Right lung (tissue), 10 donors: ENCODE measurements at places on chromosomes 1 and 21. TPM values are rescaled to one million over a fixed set of nuclear protein-coding genes. Genes with fewer than 3 reads are reported as not detected.
A peak's percentile ranks its signal among the peaks of the same experiment; 100 is the strongest.

DNA sequence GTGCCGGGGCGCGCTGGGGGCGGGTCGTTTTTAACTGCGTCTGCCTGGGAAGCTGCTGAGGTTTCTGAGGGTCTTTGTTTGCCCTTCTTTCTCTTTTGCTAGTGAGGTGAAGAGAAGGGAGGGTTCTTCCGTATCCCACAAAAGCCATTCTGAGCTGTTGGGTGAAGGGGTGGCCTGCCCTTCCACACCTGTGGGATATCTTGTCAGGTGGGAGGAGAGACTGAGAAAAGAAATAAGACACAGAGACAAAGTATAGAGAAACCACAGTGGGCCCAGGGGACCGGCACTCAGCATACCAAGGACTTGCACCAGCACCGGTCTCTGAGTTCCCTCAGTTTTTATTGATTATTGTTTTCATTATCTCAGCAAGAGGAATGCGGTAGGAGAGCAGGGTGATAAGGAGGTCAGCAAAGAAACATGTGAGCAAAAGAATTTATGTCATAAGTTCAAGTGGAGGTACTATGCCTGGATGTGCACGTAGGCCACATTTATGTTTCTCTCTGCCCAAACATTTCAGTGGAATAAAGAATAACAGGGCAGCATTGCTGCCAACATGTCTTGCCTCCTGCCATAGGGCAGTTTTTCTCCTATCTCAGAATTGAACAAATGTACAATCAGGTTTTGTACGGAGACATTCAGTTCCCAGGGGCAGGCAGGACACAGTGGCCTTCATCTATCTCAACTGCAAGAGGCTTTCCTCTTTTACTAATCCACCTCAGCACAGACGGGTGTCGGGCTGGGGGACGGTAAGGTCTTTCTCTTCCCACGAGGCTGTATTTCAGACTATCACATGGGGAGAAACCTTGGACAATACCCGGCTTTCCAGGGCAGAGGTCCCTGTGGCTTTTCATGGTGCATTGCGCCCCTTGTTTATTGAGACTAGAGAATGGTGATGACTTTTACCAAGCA lies 972 bp downstream of the PGBD2 start:
- no peak for DNase-seq

GRCh38 chr1:22414244-22414751 lies 37.4 kb upstream of the ZBTB40 start:
- peak; percentile 56 for DNase-seq

GRCh38 chr1:158952416-158952815 lies 21.1 kb downstream of the PYHIN1 start:
- DNase-seq, result no peak

DNA sequence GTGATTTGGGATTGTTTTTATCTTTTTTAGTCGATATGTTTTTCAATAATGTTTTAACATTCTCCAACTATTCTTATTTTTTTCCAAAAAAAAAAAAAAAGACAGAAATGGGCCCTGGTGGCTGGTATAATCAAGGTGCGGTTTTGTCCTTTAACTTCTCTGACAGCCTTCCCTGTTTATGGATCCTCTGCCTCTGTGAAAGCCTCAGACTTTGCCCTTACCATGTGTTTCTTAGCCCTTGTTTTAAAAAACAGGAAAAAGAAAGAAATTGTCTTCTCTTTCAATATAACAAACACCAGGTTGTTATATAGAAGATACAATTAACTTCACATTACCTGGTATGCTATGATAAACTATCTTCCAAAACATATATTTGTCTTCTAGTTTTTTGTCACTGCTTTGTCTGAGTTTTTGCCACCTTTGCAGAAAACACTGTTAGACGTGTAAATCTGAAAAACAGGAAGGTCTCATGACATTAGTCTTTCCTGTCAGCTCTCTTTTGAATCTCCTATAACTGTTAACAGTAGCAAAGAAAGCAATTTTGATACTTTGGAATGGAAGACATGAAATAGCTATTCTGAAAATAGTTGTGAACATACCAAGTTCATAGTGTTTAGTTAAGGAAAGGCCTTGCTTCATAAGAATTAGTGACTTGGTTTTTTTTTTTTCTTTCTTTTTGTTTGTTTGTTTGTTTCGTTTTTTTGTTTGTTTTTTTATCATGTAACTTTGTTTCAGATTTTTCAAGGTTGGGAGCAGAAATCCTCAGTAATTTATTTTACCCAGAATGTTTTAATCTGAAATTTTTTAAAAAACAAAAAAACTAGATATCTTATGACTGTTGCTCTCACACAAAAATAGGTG lies 31.7 kb upstream of the CACYBP start:
- DNase-seq, result no peak

- DNase-seq, result no peak
These were observed 71.8 kb downstream of the PRDM2 start for GRCh38 chr1:13771745-13772144.

DNA sequence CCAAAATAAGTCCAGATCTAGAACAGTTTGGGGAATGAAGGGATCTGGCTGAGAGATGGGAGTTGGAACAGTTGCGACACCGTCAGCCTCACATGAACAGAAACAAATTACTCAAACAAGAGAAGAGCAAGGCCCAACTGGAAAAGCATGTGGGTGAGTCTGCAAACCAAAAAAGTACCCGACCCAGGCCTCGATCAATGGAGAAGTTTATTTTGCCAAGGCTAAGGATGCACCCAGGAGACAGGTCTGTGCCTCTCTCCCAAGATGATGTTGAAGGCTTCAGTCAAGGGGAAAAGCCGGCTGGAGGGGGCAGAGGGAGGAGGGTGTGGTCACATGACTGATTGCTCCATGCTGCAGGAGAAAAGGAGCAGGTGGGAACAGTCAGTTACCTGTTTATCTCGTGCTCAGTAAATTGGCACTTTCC lies 42.3 kb downstream of the KRTAP10-1 start:
- DNase-seq, result no peak

DNA sequence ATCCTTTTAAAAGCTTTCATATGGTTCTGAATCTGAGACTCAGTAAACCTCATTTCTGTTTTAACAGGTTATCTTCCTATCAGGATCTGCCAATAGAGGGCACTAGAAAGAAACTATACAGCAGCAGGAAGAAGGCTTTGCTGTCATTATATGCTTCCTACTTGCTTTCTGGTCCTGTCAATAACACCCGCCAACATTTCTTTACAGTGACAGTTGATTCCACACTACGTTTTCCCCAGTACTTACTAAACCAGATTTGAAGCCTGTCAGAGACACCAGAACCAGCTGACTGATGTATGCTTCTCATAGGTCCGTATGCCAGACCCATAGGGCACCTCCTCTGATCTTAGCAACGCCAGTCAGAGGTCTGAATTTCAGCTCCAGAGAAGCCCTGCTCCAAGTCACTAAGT lies 341.0 kb upstream of the NEGR1 start:
- peak; percentile 41 for DNase-seq

GRCh38 chr1:93155335-93155734 lies 24.9 kb downstream of the TMED5 start:
- DNase-seq, result no peak

GRCh38 chr1:78715181-78715661 lies 65.6 kb downstream of the IFI44 start:
- no peak for DNase-seq

DNA sequence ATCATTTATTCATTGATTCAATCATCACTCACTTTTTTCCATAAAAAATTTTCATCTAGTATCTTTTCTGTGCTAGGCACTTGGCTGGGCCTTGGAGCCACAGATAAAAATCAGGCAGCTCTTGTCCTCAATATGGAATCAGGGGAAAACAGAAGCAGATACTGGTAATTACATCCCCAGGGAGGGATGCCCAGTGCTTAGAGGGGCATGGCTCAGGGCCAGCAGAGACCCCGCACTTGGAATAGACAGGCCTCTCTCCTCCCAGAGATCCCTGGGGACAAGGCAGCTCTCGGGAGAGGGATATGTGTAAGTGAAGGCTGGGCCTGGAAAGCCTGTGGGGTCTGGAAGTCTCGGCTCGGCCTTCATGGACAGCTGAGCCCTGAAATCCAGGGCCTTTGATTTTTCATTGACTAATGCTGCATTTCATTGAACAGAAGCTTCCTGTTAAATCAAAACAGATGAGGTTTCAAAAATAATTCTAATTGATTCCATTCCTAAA lies 180.4 kb downstream of the FOXD2 start:
- DNase-seq, result no peak

GRCh38 chr1:71068325-71069240 lies 12.3 kb downstream of the ZRANB2 start:
- DNase-seq, result no peak

DNA sequence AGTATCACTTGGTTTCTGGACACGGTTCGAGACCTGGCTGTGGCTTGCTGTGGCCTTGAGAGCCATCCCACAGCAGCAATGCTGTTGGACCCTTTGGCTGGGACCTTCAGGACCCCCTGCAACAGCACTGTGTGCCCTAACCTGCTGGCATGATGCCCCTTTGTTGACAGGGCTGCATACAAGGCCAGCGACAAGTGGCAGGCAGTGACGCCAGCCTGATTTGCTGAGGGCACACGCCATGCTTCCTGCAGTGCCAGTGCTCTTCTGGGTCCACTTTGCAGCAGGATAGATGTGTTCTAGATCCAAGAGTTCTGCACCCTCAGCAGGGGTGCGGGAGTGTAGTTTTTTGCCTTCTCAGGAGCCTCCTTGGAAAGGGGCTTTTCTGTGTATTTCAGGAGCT lies 32.8 kb downstream of the COQ8A start:
- DNase-seq, result no peak

DNA sequence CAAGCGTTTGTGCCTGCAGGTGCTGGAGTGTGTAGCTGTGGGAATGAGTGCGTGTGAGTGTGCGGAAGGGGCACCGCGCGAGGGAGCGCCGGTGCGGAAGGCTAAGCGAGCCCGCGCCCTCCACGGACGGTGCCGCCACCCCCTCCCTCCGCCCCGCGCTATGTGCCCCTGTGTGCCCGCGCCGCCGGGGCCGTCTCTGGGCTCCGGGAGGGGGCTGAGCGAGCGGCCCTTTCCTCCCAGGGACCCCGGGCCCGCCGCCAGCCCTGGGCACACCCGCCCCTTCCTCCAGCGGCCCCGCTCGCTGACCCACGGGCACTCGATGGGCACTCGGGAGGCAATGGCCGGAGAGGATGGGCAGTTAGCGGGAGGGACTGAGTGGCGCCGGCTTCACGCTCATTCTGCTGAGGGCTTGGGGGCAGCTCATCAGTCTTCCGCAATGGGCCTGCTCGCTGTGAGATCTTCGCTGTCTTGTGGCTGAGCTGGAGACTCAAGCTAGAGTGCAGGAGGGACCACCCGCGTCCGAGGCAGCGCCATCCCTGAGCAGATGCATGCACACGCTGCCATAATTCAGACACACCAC lies 8.6 kb upstream of the ADGRB2 start:
- DNase-seq, result no peak

- peak; percentile 75 for DNase-seq
These were observed at the start of gene PRKCZ for GRCh38 chr1:2049718-2050431. Gene PRKCZ, plus strand, starts transcription at chr1:2050411. Its CDS starts 220 bp downstream, at chr1:2050631.

The ZNF593OS gene
- polyA plus RNA-seq, result 1.9 TPM

- DNase-seq, result no peak
These were observed 5.4 kb downstream of the PPP2R5A start for GRCh38 chr1:212290608-212291007.

The DPT gene
- polyA plus RNA-seq, result 5.0 TPM

- no peak for DNase-seq
These were observed 1.5 kb downstream of the GALNT2 start for GRCh38 chr1:230068621-230068873.
